ENCODE measurements at places on chromosomes 7 and 10.

- no peak for DNase-seq
Observed at GRCh38 chr10:52455098-52455497, 141.0 kb downstream of the DKK1 start.

GRCh38 chr7:37782166-37782565, 66.2 kb upstream of the NME8 start:
- no peak for DNase-seq

- no peak for DNase-seq
Observed at GRCh38 chr7:151954866-151955820, 1.1 kb upstream of the GALNTL5 start.

GRCh38 chr7:25389489-25390106, 161.3 kb upstream of the NPVF start:
- DNase-seq: peak; percentile 64

- DNase-seq: no peak
Observed at GRCh38 chr7:99719996-99720769, 14.8 kb downstream of the CYP3A7 start.

DNA sequence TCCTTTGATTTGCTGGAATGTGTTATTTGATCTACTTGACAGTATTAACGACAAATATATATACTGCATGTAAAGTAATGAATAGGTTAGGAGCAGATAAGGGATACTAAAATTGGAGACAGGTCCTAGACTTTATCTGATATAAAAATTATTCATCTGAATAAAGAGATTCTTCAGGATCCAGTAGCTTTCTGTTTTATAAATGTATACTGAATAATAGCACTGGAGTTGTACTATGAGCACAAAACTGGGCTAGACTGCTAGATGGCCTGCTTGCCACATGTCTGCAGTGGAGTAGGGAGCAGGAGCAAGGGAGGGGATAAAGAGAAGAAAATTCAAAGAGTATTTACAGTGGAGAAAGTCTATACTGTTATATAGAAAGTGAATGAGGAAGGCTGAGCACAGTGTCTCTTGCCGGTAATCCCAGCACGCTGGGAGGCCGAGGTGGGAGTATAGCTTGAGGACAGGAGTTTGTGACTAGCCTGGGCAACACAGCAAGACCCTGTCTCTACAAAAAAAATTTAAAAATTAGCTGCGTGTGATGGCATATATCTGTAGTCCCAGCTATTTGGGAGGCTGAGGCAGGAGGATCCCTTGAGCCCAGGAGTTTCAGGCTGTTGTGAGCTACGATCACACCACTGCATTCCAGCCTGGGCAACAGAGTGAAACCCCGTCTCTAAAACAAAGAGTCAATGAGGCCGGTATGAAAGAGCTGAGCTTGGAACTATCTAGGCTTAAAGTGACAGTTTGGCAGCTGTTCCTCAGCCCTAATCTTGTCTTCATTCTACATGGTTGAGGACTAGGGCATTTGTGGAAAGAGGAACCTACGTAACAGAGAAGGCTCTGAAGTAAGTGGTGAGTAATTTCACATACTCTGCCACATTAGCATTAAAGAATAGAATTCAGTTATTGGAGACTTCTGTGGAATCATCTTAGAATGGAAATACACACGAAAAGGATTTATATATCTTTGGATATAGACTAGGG, 41.8 kb downstream of the CD36 start:
- peak; percentile 29 for DNase-seq

GRCh38 chr10:16439295-16439694, 2.5 kb downstream of the PTER start:
- no peak for DNase-seq

- DNase-seq: no peak
Observed at GRCh38 chr10:105699504-105699903, 1058.4 kb downstream of the SORCS3 start.

- DNase-seq: no peak
Observed at GRCh38 chr7:134902058-134902457, 84.2 kb upstream of the AGBL3 start.

- DNase-seq: peak; percentile 58
Observed at GRCh38 chr10:87921931-87922688, 58.7 kb downstream of the PTEN start.

DNA sequence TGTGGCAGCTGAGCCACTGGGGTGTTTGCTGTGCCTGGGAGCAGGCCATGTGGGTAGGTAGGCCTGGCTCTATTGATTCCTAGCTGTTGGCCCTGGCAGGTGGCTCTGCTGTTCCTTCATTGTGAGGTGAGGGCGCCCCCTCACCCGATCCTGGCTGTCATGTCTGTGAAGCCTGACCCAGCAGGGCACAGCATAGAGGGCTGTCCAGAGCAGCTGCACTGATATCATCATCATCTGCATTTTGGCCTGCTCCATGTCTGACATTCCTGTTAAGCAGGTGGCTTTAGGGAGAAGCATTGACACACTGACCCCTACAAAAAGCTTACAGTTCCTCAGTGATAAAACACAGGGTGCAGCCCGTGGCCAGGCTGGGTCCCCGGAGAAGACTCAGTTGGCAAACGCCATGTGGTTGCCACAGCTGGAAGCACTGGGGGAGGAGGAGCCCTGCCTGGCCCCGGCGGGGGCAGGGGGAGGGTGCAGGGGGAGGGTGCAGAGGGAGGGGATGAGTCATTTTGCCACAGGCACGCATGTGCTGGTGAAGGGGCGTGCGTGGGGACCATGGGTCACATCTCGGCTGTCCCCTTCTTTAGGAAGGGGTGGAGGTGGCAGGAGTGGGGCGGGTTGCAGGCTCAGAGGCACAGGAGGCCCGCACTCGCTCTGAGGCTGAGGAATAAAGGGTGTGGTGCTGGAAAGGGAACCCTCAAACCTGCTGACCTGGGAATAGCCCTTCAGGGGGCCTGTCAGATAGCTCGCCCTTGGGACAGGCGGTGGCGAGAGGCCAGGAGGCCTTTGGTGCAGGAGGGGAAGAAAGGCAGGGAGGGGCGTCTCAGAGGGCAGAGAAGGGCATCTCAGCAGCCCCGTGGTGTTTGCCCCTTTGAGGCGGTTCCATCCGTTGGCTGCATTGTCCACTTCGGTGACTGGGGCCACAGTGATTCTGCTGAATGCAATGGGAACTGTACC, 31.6 kb downstream of the IKZF1 start:
- DNase-seq: peak; percentile 53

- no peak for DNase-seq
Observed at GRCh38 chr7:141381794-141382427, 169.3 kb upstream of the AGK start.

- DNase-seq: no peak
Observed at GRCh38 chr7:94679358-94679757, 23.4 kb upstream of the SGCE start.

DNA sequence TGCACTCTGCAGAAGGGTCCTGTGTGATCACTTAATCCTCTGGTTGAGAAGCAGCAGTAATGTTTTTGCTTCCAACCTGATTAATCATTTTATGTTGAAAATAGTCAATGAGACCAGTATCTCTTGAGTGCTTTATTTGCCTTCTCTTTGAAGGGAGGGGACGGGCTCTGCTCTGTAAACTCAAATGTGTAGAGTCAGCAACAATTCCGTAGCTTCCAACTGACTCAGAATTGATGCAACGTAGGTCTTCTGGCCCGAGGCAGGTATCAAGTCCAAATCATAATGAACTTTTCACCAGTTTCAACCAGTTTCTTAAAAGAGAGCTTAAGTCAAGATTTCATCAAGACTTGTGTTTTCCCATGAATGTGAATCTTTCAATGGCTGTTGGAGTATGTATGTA, 26.3 kb downstream of the GUSB start:
- no peak for DNase-seq

DNA sequence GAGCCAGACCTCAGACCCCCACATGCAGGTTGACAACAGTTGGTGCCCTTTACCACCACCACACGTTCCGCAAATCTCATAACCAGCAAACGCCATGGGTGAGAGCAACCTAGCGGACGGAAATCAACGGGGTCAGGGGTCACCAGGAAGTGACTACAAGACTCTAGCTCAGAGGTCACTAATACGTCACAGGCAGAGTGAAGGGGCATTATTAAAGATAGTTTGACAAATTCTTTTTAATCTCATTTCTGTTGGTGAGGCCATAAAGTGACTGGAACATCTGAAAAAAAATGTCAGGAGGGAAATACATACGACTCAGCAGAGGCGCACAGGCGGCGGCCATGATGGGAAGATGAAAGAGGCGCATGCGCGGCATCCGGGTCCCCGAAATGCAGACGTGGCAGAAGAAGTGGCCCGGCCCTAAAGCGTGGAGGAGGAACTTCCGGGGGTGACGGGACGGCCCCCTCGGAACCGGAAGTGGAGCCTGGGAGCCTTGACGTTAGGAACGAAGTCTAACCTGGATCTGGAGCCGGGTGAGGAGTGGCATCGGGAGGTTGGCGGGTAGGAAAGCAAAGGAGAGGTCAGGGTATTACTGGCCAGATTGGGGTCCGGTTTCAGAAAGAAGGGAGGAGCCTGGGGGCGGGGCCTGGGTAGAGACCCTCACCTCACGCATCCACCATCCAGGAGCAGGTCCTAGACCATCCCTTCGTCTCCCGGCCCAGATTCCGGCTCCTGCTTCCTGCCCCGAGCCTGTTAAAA, at the start of gene SEC24C:
SEC24C (plus strand) TSS at position 468 of the 759 bp plus-strand sequence. CDS start 2,461 bp downstream, outside the sequence.
- peak; percentile 97 for DNase-seq

DNA sequence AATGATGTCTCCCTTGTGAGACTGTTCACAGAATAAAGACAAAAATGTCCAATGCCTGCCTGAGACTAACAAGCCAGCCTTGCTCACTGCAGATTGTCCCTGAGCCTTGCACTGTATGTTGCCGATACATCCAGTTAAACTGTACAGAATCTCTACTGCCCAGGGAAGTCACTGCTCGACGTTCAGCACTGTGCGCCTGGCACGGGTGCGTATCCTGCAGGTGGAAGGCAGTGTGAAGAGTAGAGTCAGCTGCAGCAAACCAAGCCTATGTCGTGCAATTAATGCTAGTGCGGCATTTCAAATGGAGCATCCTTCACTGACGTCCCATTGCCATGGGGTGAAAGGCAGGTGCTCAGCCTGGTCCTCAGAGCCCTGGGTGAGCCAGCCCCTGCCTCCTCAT, 132.9 kb downstream of the TNS3 start:
- DNase-seq: no peak

DNA sequence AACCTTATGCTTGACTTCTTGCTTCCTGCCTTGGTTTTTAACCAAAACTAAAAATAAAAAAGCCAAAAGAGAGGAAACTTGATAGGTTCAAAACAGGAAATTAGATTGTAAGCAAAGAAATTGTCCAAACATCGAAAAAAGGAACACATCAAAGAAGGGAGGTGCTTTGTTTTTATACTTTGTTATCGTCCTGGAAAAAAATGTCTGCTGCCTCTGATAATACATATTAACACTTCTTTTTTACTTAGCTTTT, 286.6 kb upstream of the C7orf33 start:
- DNase-seq: no peak

DNA sequence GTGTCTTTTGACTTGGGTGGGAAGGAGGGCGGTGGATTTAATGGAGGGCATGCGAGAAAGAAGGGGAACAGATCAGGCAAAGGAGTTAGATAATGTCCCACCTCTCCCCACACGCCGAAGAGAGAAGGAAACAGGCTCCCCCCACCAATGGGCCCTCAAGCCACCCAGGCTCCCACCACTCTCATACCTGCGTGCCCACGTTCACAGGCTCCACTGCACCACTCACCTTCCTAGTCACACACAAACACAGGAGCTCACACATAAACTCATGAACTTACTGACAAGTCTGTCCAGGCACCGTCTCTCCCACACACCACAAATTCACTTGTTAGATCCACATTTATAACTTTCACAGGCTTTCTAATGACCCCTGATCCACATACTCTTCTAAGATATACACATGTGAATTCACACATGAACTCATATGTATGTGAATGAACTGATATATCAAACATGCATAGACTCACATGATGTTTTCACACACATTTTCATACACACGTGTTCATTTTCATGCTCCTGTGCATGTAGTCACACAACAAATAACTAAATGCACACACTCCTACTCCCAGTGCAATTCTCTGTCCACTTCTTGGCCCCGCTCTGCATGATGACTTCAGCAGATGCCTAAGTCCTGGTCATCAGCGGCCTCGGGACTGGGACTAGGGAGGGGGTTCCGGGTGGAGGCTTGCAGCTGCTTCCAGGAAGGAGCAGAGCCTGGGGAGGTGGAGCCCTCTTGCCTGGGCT, 1.5 kb downstream of the LZTS2 start:
- no peak for DNase-seq

DNA sequence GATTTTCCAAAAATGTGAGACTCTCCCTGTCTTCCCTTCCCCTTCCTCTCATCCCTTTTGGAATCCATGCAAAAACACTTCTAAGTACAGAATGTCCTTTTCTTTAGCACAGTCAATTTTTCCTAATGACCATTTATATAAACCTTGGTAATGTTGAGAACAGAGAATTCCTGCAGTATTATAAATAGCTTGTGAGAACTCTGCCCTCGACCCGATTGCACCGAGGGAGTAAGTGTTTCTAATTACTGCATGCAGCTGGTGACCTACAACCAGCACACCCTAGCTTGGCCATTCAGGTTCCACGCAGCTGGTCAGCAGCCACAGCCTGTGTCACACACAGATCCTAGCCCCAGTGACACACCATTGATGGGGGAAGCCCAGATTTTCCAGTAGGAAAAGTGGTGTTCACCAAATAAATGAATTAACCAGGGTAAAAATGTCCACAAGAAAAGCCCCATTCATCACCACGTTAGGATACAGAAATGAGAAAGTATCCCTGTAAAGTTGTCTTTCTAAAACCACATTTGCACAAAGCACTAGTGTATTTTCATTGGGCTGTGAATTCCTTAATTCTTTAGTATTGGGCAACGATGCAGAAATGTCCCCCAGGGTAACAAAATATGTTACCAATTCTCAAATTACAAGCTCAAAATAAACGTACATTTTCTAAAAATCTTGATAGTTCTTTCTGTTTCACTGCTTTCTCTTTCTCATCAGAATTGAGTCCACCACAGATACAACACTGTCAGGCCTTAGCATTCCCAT, 499.0 kb upstream of the KLF6 start:
- DNase-seq: no peak

DNA sequence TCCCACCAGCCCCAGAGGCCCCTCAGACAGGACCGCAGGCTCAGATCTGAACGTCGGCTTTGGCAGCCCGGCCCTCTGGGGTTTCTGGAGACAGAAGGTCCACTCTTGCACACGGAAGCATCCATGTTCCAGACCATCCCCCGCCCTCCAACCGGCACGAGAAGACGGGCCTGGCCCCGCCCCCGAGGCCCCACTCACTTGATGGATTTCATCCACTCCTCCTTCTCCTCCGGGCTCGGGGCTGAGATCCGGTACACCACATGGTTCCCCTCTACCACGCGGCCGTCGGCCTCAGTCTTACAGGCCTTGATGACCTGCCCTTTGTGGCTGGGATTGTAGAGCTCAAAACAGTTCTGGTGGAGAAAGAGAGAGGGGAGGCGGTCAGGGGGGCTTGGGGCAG, 107.3 kb downstream of the CYTH3 start:
- no peak for DNase-seq

- DNase-seq: no peak
Observed at GRCh38 chr10:61623161-61623560, 39.6 kb upstream of the CABCOCO1 start.
